CD4-positive, alpha-beta memory T cell (primary cell): ENCODE measurements at places on chromosomes 12 and 14.

DNA sequence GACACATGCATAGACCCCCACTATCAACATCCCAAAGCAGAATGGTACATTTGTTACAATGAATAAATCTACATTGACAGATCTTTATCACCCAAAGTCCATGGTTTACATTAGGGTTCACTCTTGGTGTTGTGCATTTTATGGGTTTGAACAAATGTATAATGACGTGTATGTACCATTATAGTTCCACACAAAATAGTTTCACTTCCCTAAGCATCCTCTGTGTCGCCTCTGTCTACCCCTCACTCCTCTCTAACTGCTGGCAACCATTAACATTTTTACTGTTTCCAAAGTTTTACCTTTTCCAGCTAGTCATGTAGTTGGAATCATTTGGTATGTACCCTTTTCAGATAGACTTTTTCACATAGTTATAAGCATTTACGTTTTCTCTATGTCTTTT lies 69.5 kb upstream of the LMO3 start:
- DNase-seq = no peak

GRCh38 chr14:68394764-68395143 lies 398.1 kb downstream of the ZFP36L1 start:
- no peak for DNase-seq

GRCh38 chr14:76322594-76323220 lies 53.2 kb upstream of the ESRRB start:
- no peak for DNase-seq

- no peak for DNase-seq
Measured at GRCh38 chr14:34275530-34275929, 186.5 kb downstream of the SPTSSA start.

GRCh38 chr14:88137327-88137726 lies 132.4 kb downstream of the GPR65 start:
- no peak for DNase-seq

DNA sequence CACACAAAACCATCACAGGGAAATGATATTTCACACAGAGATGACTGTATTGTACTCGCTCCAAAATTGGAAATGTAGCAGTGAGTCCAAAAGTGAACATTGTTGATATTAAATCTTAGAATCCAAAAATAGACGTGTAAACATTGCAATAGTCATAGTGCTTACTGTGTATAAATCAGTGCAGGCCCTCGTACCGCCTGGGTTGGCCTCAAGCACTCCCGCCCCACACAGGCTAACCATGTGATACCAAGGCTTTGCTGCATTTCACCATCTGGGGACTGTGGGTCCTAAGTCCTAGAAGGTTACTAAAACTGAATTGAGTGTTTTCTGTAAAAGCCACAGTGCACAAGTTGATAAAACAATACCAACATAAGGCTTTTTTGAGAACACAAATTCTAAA lies 107.3 kb downstream of the PPP2R5E start:
- no peak for DNase-seq

DNA sequence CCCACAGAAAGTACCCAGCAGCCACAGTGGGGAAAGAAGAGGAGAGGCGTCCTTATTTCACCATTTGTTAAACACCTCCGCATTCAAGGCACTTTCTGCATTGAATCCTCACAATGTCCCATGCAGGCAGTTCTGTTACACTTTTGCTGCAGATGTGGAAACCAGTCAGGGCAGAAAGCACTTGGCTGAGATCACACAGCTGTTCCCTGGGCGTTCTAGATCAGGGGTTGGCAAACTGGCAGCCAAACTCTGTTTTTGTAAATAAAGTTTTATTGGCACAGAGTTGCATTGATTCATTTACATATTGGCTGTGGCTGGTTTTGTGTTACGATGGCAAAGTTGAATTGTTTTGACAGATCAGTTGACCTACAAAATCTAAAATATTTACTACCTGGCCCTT lies 20.1 kb downstream of the FOXN4 start:
- no peak for DNase-seq

GRCh38 chr12:7403466-7403865 lies 40.5 kb downstream of the CD163L1 start:
- DNase-seq = no peak

- no peak for DNase-seq
Measured at GRCh38 chr14:98878282-98878681, 393.7 kb downstream of the BCL11B start.

- no peak for DNase-seq
Measured at GRCh38 chr12:14071833-14072232, 90.4 kb upstream of the GRIN2B start.

DNA sequence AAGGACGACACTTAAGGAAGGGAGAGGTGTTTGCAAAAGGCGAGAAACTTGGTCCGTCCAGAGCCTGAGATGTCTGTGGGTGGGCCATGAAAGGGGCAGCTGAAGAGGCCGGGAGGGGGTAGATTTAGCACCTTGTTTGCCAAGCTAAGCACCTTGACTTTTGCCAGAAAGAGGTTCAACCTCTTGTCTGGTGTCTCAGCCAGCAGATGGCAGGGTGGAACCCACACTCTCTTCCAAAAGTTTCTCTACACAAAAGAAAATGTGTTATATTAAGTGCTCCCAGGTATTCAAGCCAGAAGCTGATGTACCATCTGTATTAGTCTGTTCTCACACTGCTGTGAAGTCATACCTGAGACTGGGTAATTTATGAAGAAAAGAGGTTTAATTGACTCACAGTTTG lies 69.9 kb downstream of the SUDS3 start:
- no peak for DNase-seq

DNA sequence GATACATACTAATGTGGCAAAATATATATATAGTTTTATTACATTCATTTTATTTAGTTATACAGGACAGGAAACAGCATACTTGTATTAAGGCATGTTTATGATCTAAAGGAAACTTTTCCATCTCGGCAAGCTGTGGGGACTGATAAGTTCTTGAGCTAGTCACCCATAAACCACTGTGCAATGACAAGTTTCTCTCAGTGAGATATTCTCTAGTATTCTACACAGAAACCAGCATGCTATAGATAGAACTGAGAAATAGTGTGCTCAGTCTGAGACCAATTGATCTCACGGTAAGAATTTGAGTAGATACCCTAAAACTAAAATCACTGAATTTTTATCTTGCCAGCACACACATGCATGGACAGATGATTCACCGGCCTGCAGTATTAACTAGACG lies 717.6 kb upstream of the NOVA1 start:
- no peak for DNase-seq

DNA sequence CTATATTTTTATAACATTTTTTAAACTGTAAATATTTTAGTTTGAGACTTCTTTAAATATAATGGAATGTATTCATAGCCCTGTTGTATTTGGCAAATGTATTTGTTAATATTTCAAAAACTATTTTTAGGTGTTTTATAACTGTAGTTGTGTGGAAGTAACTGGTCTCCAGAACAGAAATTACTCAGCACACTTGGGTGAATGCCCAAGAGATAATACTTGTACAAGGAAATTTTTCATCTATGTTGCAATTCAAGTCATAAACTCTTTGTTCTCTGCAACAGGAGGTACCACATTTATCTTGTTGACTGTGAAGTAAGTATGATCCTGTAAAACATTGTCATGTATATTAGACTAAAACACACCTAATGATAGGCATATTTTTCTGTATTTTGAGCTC lies 72.8 kb downstream of the SLCO1B3 start:
- DNase-seq = no peak

DNA sequence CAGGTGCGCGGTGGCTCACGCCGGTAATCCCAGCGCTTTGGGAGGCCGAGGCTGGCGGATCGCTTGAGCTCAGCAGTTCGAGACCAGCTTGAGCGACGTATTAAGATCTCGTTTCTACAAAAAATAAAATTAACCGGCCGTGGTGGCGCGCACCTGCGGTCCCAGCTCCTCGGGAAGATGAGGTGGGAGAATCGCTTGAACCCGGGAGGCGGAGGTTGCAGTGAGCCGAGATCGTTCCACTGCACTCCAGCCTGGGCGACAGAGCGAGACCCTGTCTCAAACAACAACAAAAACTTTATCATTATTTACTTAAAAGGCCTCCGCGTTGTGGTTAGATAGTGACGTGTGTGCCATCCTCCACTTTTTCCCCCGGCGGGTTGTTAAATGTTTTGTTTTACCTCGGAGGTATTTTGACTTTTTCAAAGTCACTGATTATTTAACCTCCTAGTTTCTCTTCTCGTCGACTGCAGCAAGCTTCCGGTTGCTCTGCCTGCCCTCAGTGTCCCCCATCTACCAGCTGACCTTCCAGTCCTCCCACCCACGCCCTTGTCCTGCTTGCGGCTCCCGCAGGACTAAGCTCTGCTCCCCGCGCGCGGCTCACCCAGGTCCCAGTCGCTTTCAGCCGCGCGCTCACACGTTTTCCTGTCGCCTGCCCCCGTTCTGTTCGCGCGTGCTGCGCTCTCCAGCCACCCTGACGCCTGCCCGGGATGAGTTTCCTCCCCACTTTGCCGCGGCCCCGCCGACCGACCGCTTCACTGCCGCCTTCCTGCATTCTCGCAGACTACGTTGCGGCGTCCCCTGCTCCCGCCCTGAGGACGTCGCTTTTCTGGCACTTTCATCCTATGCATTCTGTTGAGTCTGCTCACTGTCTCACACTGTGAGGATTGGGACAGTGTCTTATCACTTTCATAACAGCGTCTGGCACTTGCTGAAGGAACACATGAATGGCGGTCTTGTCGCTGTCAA lies 1.2 kb upstream of the SCAF11 start:
- peak; percentile 83 for DNase-seq

- no peak for DNase-seq
Measured at GRCh38 chr12:66862356-66862985, 183.6 kb upstream of the GRIP1 start.

DNA sequence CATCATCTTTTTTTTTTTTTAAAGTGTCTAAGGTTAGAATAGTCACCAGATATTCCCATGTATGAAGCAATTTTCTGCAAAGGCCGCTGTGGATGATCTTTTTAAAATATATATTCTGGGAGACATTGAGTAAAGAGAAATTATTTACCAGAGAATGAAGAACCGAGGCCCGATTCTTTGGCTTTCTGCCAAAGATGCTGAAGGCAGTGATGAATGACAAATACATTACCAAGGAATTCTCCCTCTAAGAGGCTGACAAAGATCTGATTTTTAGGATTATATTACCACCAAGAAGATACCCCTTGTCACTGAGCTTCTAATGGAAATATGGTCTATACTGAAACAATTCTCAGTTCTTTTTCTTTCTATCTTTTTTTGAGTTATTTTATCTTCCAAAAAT lies 336.8 kb downstream of the NAV3 start:
- DNase-seq = no peak

- no peak for DNase-seq
Measured at GRCh38 chr14:97061198-97061597, 264.0 kb downstream of the VRK1 start.

DNA sequence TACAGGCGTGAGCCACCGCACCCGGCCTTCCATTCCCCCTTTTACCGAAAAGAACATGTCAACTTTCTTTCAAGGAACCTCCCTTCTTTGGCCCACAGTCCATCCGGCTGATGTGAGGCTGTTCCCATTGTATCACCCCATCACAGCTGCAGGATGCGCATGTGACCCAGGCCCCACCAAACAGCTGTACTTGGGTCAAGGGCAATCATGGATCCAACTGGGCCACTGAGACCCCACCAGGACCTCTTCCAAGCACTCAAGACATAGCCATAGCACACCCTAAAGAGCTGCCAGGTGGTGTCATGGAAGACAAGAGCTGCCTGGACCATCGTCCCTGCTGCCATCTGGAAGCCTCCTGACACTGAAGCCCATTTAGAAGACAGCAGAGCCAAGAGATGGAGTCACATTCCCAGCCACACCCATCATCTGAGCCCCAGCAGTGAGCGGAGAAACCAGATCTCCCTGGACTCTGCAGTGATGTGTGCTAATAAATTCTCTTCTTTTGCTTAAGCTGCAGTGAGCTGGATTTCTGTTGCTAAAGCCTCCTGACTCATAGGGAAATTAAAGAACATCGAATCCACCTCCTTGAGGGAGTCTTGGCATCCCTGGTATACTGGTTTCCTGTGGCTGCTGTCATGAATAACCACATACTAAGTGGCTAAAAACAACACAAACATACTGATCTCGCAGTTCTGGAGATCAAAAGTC lies 105.6 kb downstream of the KSR2 start:
- no peak for DNase-seq

DNA sequence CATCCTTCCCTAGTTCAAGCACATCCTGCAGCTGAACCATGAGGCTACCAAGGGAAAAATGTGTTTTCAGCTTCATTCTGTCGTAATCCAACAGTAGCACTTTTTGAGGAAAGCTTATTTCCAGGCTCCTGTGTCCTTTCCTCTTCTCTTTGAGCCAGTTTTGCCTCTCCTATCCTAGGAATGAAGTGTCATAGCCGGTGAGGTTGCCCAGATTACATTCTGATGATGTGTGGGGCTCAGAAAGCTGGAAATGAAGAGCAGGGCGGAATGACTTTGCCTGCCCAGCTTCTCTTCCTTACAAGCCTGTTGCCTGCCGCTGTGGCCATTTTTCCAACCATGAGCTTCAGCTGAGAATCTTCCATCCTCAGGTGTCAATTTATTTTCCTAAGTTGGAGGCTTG lies 381.8 kb downstream of the NUAK1 start:
- DNase-seq = no peak
